ENCODE measurements at places on chromosomes 12 and 14. TPM values are rescaled to one million over a fixed set of nuclear protein-coding genes. Genes with fewer than 3 reads are reported as not detected.

The HHIPL1 gene
- 0.94 TPM for polyA plus RNA-seq

The MANSC4 gene
- 0.19 TPM for polyA plus RNA-seq

The TMEM121 gene
- polyA plus RNA-seq = 3.0 TPM

The MMP14 gene
- 108 TPM for polyA plus RNA-seq

The GNB3 gene
- polyA plus RNA-seq = 5.9 TPM

The ASCL1 gene
- polyA plus RNA-seq = 6.4 TPM

The CCDC177 gene
- polyA plus RNA-seq = 0.07 TPM

The TAS2R50 gene
- polyA plus RNA-seq = 0.04 TPM

The ADAM21 gene
- 0.09 TPM for polyA plus RNA-seq

Data from large intestine (tissue), 12 donors.